ENCODE measurements at places on chromosomes 11 and 22. TPM values are rescaled to one million over a fixed set of nuclear protein-coding genes. Genes with fewer than 3 reads are reported as not detected.

SCN3B gene
- 1.4 TPM for polyA plus RNA-seq

OR10A2 gene
- 0.09 TPM for polyA plus RNA-seq

COPB1 gene
- polyA plus RNA-seq, result 137 TPM

HEPHL1 gene
- 0.09 TPM for polyA plus RNA-seq

HTR3A gene
- polyA plus RNA-seq, result not detected

OR52N4 gene
- not detected for polyA plus RNA-seq

SLC7A4 gene
- polyA plus RNA-seq, result 1.8 TPM

Data from renal pelvis (tissue), 12 donors.